ENCODE measurements at places on chromosomes 11 and 22.

DNA sequence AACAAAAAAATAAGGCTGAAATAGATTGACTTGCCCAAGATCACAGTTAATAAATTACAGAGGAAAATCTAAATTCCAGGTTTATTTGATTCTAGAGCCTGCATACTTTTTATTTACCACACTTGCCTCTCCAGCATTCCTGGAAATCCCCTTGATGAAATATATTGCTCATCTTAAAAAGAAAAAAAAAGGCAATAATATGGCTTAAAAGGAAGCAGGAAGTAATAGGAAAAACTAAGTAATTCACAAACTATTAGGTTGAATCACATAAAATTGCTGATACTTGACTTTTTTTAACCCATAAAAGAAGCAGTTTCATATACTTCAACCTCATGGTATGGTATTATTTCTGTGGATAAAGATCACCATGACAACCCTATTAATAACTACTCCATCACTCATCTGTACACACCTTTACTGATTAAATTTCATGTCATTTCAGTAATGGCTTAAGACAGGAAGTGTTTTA is 52.9 kb downstream of the COPB1 start:
- no peak for DNase-seq

DNA sequence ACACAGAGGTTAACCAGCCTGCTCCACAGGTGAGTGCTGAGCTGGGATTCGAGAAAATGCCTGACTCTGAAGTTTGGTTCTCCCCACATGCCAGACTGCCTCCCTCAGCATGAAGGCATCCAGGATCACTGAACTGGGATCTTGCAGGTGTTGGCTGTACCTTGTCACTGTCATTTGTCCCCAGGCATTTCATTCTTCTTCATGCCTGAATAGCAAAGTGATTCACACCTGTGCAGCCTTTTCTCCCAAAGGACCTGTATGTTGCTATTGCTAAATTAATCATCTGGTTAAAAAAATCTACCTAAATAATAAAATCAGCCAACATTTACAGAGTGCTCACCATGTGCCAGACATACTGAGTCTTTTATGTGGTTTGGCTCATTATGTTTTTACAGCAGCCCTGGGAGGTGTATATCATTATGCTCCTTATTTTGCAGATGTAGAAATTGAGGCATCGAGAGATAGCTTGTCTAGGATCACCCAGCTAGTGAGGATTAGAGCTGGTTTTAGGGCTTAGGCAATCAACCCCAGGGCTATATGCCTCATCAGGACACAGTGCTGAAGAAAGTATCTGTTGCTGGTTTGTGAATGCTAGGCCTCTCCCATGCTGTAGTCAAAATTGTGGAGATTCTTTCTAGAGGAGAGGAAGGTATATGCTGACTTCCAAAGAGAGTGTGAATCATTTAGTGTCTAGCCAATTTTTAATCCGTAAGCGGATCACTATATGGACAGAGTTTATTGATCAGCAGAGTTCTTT is 204.4 kb downstream of the HIPK3 start:
- no peak for DNase-seq

- DNase-seq = peak; percentile 71
Observed at GRCh38 chr22:38240734-38241252, 32.0 kb downstream of the TMEM184B start.

- no peak for DNase-seq
Observed at GRCh38 chr22:35476341-35476740, 64.3 kb upstream of the RASD2 start.

DNA sequence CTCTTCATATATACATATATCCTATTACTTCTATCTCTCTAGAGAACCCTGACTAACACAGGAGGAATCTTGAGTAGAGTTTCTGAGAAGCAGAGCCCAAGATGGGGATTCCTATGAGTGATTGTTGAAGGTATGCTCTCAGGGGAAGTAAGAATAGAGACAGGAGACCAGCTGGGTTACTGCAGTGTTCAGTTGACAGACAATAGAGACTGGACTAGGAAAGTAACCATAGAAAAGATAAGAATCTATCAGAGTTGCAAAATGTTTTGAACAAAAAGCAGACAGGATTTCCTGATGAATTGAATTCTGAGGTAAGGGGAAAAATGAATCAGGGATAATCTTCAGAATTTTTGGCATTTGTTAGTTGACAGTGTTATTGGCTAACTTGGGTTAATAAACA is 54.4 kb downstream of the SLC17A6 start:
- no peak for DNase-seq

Data from ecto neural progenitor cell (in vitro differentiated cells).